ENCODE measurements at places on chromosomes 2 and 18.

- DNase-seq = no peak
Measured at GRCh38 chr2:62091471-62091870, 104.4 kb upstream of the B3GNT2 start.

DNA sequence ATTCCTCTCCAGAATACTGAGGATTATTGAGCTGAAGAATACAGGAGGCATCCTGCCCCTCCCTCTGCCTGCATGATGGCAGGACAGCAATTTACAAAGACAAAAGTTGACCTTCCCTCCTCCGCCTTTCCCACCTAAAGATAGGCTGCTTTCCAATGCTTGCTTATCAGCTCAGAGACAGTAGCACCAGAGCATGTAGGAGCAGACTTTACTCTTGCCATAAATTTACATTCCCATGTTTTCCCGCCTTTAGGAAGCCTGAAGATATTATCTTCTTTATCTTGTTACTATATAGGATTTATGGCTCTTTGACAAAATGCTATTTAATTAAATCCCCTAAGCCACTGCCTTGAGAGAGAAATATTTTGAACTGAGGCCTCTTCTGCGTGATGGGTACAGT, 135.6 kb upstream of the HNMT start:
- DNase-seq = no peak

DNA sequence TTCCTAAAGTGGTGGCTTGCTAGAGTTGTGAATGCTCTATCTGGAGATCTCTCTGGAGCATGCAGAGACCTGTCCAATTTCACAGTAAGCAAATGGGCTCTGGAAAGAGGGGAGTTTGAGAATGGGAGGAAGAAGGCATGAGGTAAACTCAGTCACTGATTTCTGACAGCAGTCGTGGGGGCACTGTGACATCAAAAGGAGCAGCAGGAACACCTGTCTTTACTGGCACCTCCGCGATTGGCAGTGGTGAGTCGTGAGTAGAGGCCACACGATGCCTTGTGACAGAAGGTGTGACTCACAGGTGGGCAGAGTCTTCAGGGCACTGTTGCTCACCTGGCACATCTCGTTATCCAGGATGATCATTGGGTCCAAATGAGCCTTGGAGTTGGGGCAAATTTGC, 38.8 kb upstream of the CAVIN2 start:
- no peak for DNase-seq

GRCh38 chr18:42706029-42706608, 409.4 kb downstream of the RIT2 start:
- DNase-seq = no peak

DNA sequence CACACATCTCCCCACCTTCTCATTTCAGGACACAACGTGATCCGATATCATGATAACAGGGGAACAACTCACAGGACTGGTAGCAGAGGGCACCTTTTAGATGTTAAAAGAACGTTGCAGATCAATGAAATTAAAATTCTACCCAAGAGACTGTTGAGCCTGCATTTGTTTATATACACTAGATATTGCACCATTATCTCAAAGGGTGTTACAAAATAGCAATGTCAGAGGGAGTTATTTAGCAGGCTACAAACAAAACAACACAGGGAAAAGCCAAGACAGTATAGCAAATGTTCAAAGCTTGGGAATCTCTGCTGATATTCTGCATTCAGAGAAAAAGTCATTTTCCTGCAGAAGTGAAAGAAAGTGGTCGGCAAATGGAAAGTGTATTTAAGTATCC, 139.5 kb downstream of the MYO5B start:
- no peak for DNase-seq

DNA sequence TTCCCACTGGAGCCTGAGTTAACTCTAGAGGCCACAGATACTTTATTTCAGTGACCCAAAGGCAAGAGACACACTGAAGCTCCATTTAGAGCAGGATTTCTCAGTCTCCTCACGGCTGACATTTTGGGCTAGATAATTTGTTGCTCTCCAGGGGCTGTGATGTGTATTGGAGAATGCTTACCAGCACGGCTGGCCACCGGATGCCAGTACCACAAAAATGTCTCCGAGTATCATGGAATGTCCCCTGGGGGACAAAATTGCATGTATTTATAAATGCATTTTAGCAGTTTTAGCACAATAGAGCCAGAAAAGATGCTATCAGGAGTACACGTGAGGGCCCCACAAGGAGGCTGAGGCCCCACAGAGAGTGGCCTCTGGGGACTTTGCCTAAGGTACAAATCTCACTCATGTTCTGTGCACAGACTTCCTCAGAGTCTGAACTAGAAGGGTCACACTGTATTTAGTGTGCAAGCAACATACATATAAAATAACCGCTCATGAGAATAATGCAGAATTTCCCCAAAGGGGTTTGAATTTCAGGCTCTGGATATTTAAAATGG, 20.5 kb upstream of the DCC start:
- no peak for DNase-seq

DNA sequence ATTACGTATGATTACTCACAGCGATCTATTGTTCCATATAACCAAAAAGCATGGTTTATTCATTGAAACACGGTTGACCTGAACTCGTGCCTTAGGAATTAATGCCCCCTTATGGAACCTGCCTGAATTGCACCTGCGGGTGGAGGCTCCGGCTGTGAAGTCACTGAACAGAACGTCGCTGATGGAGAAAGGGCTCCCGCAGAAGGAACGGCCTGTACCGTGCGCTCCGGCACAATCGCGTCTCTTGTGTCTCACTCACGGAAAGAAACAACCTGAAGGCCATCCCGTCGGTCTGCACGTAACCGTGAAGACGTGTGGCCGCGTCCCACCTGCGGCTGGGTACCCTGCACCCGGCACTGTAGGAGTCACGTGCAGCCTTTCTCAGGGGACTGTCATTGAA, 133.1 kb downstream of the NFATC1 start:
- DNase-seq = peak; percentile 44

- DNase-seq = no peak
Measured at GRCh38 chr18:62288665-62289008, 36.5 kb upstream of the TNFRSF11A start.

DNA sequence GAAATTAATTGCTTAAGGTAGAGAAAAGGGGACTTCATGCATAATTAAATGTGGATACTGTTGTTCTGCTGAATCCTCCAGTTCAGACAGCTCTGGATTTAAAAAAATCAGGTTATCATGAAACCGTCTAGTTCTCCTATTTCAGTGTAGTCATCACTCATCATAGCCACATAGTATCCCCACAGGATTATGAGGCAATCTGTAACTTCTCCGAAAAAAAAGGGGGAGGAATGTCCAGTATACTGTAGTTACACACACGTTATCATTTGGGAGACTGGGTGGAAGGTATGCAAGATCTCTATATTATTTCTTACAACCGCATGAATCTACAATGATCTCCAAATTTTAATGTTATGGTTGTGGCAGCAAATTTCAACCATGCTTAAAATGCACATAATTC, 114.0 kb downstream of the HIBCH start:
- DNase-seq = no peak

DNA sequence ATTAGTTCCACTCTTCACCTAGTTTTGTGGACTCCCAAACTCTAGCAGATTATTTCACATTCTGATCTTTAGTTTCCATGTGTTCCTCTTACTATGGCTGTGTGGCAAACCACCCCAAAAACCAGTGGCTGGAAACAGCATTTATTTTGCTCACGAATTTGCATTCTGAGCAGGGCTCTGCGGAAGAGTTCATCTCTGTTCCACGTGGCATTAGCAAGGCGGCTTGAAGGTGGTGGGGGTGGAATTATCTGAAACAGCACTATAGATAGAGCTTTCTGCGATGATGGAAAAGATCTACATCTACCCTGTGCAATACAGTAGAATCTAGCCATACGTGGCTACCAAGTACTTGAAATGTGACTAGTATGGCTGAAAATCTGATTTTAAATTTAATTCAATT, 5.9 kb downstream of the TWSG1 start:
- DNase-seq = no peak

GRCh38 chr2:158823486-158824237, 28.5 kb downstream of the DAPL1 start:
- DNase-seq = no peak

- DNase-seq = peak; percentile 59
Measured at GRCh38 chr2:172806493-172806892, 70.8 kb downstream of the RAPGEF4 start.

DNA sequence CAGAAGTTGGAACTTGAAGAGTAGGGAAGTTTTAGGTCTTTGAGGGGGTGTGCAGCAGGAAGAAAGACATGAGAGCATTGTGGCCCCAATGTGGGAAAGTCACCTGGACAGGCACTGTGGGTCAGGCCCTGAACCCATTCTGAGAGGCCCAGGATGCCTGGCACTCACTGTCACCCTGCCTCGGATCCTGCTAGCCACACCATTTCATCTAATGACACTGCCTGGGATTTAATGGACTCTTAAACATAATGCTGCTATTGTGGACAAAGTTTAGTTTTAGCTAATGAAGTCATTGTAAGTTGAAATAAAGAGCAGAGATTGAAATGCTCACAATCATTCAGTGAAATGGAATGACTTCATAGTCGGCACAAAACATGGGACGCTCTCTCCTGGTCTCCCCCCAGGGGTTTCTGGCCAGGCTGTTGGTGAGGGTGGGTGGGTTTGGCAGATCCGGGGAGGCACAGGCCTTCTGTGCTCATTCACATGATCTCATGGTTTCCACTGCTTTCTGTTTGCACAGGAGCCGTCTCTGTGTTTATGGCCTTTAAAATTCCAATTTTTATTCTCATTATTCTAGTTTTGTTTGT, 141.8 kb upstream of the KLHL29 start:
- DNase-seq = no peak

DNA sequence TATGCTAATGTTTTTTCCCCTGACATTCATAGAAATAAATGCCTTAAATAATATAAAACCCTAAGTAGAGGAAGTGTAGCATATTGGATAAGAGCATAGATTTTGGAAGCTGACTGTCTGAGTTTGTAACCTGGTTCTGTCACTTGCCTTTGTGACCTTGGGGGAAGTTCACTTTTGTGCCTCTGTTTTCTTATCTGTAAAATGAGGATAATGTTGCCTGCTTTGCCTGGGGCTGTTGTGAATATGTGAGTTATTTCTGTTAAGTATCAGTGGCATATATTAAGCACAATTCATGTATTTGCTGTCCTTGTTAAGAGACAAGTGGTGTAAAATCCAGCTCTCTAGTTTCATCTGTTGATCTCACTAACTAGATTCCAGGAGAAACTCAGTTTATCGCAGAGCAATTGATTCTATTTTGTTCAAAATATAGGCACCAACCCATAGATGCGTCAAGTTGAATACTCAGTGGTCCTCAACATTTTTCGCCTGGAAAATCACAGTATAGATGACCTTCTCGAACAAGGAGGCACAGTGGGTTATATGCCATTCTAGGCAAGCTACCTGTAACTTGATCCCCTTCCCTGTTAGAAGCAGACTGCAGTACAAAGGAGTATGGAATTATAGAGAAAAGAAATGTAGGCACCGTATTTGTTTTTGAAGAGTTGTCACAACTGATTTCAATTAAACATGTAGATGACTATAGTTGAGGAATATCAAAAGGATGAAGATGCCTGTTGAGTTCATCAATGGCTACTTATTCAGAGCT, 67.0 kb downstream of the SOCS6 start:
- DNase-seq = no peak

GRCh38 chr2:177284531-177284930, 20.0 kb upstream of the NFE2L2 start:
- DNase-seq = no peak

- no peak for DNase-seq
Measured at GRCh38 chr2:8312861-8313830, 368.7 kb upstream of the ID2 start.

DNA sequence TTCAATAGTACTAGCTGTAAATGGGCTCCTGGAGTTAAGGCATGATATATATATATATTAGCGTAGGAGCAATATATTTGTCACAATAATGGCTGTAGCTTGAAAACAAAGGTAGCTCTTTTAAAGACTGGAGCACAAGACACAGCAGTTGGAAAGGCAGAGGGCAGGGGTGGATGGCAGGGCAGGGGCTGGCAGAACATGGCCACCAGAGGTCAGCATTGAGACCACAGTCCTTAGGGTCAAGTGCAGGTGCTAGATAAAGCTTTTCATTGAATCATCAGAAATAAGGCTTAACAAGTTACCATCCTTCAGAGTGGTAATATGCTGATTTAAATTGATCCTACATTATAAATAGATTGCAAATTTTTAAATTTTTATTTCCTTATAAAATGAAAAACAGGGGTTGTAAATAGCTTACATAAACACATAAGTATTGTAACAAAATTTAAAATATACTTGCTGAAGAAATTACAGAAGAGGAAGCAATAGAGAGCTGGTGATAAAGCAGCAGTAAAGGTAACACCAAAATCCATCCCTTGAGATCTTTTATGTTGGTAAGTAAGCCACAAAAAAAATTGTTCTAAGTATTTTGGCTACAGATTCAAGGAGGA, 161.2 kb upstream of the PIEZO2 start:
- DNase-seq = no peak

GRCh38 chr2:237886685-237887481, 27.5 kb downstream of the RAMP1 start:
- no peak for DNase-seq

DNA sequence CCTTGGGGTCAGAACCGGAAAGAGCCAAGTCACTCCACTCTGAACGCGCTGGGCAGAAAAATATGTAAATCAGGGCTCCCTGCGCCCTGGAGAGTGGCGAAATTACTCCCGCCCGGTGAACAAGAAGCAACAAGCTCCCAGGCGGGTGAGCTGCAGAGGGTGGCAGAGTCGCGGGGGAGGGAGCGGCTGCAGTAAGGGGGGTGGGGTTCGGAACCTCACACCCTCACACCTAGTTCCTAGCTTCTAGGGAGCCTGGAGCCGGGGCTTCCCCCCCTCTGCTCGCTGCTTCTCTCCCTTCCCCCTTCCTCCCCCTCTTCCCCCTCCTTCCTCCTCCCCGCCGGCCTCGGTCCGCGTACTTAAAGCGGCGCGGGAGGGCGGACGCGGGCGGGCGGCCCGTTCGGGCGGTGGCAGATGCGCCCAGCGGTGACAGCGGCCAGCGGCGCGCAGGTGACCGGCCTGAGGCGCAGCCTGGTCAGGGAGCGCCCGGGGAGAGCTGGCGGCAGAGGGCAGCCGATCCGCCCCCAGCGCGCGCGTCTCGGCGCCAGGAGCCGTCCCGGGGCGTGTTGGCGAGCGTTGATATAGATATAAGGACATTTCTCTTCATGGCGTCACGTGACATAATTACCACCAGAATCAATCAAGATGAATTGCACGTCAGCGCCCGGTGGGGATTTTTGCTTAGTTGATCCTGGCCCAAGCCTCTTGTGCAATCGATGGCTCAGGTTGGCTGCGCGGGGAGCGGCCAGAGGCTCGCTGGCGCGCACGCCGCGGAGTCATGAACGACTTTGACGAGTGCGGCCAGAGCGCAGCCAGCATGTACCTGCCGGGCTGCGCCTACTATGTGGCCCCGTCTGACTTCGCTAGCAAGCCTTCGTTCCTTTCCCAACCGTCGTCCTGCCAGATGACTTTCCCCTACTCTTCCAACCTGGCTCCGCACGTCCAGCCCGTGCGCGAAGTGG, at the start of gene HOXD11:
Gene HOXD11, plus strand, starts transcription at position 700 of the 959 bp plus-strand sequence. Its CDS starts 76 bp downstream, at position 776.
- DNase-seq = peak; percentile 39

All from HTR-8/SVneo (cell line).